ENCODE measurements at places on chromosomes 12 and 14. TPM values are rescaled to one million over a fixed set of nuclear protein-coding genes. Genes with fewer than 3 reads are reported as not detected.

TSPAN9 gene
- total RNA-seq: 145 TPM

SERPINA9 gene
- not detected for total RNA-seq

CLEC12A gene
- total RNA-seq: 1.4 TPM

- H3K4me3 ChIP-seq: no peak overlapping the region
- no peak overlapping the region for H3K27ac ChIP-seq
- no peaks in the 10 kb centered on the region for H3K27me3 ChIP-seq
- H3K36me3 ChIP-seq: no peaks in the 10 kb centered on the region
- DNase-seq: no peak
Observed at GRCh38 chr12:105319691-105320209, 10.7 kb upstream of the C12orf75 start.

GRCh38 chr12:124469193-124469888, 98.1 kb downstream of the NCOR2 start:
- no peaks in the 10 kb centered on the region for H3K4me1 ChIP-seq
- no peak overlapping the region for H3K4me3 ChIP-seq
- H3K27me3 ChIP-seq: no peaks in the 10 kb centered on the region
- no peak overlapping the region for H3K27ac ChIP-seq

DNA sequence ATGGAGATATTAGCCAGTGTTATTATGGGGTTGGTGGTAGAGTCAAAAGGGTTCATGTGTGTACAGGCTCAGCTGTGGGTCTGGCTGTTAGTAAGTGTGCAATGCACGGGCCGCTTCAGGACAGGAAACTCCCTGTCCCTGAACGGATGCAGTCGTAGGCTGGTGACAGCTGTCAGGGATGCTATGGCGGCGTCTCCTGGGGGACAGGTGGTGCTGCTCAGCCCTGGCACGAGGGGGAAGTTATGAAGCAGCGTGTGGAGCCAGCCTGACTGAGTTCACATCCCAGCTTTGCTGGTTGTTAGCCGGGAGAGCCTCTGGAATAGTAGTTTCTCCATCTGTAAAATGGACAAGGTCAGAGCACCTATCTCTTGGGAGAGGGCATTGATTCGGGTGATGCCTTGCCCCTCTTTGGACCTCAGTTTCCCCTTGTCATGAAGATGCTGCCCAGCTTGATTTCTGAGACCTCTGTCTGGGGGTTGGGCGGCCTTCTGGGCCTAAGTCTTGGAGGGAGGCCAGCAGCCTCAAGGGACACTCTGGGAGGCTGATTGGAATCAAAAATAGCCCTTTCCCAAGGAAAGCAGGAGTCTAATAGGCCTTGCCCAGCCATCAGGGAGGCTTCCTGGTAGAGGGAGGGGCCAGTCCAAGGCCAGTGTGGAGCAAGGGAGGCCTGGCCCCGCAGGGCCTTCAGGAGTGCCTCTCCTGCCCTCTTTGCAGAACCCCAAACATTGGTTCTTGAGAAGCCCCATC, 7.1 kb downstream of the ASB2 start:
- H3K36me3 ChIP-seq: no peaks in the 10 kb centered on the region
- DNase-seq: peak; percentile 46
- H3K4me3 ChIP-seq: no peak overlapping the region

DNA sequence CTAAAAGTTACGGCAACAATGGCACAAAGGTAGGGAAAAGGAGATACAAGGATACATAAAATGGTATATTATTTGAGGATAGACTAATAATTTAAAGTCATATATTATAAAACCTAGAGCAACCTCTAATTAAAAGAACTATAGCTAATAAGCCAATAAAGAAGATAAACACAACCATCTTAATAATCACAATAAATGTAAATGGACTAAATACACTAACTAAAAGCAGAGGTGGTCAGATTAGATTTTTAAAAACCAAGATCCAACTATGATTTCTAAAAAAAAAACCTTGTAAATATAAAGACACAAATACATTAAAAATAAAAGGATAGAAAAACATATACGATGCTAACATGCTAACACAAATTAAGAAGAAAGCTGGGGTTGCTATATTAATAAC, 10.7 kb upstream of the LLPH start:
- H3K4me3 ChIP-seq: no peak overlapping the region
- H3K36me3 ChIP-seq: peaks cover 10% of the 10 kb centered on the region
- H3K27me3 ChIP-seq: no peaks in the 10 kb centered on the region
- DNase-seq: no peak
- peaks cover 43% of the 10 kb centered on the region for H3K4me1 ChIP-seq

DNA sequence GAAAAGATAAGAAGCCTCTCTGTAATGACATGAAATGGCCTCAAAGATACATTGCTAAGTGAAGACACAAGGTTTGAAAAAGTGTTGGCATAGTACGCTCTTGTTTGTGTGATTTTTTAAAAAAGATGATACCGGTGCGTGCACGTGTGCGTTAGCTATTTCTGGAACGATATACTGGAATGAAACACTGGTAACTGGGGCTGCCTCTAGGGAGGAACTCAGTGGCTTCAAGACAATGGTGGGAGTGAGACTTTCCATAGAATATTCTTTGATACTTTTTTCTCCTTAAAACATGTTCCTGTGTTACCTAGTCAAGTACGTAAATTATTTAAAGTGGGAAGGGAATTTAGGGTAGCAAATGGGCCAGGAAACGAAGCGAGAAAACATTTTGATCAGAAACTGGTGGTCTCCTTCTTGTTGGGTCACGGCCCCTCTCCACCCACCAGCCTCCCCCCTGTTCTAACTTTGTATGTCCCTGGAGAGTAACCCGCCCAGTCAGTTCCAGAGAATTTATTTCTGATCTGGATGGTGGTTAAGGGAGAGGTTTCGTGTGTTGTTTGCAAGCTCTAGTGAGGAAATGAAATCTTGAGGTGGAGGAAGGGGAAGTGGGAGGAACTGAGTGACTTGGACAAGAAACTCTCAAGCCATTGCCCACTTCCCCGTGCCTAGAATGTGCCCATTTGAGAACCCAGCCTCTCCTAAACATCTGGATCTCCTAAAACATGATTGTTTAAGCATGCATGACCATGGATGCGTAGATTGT, 6.6 kb downstream of the FGF6 start:
- H3K27ac ChIP-seq: peak overlapping the region; percentile 2

- no peak overlapping the region for H3K4me3 ChIP-seq
- no peaks in the 10 kb centered on the region for H3K27me3 ChIP-seq
- H3K36me3 ChIP-seq: no peaks in the 10 kb centered on the region
- H3K4me1 ChIP-seq: no peaks in the 10 kb centered on the region
Observed at GRCh38 chr12:58566599-58566998, 353.7 kb downstream of the LRIG3 start.

GRCh38 chr12:75975702-75976101, 55.9 kb downstream of the PHLDA1 start:
- DNase-seq: no peak
- H3K4me3 ChIP-seq: no peak overlapping the region
- H3K36me3 ChIP-seq: no peaks in the 10 kb centered on the region
- no peaks in the 10 kb centered on the region for H3K27me3 ChIP-seq
- no peak overlapping the region for H3K27ac ChIP-seq

GRCh38 chr12:50066402-50066801, 9.0 kb downstream of the ASIC1 start:
- no peaks in the 10 kb centered on the region for H3K36me3 ChIP-seq
- DNase-seq: no peak
- H3K4me1 ChIP-seq: peaks cover 7% of the 10 kb centered on the region
- H3K27me3 ChIP-seq: no peaks in the 10 kb centered on the region
- no peak overlapping the region for H3K4me3 ChIP-seq

Measured in heart left ventricle (tissue), 16 donors.